Stimulated activated naive B cell treated with anti-CD40 and anti-IgM and Interleukin-4, amounts not matched to agents 10 μg/mL and 1 μg/mL and 100 μg/mL, for 72 hours (primary cell): ENCODE measurements at places on chromosomes 7 and 10.

- H3K27me3 ChIP-seq: no peaks in the 10 kb centered on the region
- H3K36me3 ChIP-seq: no peaks in the 10 kb centered on the region
- no peaks in the 10 kb centered on the region for H3K4me1 ChIP-seq
- H3K27ac ChIP-seq: no peak overlapping the region
- no peak overlapping the region for H3K4me3 ChIP-seq
- DNase-seq: no peak
Measured at GRCh38 chr10:66639371-66639770, 286.5 kb upstream of the LRRTM3 start.

- H3K27ac ChIP-seq: no peak overlapping the region
- no peaks in the 10 kb centered on the region for H3K36me3 ChIP-seq
- no peak for DNase-seq
- no peak overlapping the region for H3K4me3 ChIP-seq
- H3K27me3 ChIP-seq: no peaks in the 10 kb centered on the region
Measured at GRCh38 chr10:43372765-43373361, 1.4 kb downstream of the FXYD4 start.

DNA sequence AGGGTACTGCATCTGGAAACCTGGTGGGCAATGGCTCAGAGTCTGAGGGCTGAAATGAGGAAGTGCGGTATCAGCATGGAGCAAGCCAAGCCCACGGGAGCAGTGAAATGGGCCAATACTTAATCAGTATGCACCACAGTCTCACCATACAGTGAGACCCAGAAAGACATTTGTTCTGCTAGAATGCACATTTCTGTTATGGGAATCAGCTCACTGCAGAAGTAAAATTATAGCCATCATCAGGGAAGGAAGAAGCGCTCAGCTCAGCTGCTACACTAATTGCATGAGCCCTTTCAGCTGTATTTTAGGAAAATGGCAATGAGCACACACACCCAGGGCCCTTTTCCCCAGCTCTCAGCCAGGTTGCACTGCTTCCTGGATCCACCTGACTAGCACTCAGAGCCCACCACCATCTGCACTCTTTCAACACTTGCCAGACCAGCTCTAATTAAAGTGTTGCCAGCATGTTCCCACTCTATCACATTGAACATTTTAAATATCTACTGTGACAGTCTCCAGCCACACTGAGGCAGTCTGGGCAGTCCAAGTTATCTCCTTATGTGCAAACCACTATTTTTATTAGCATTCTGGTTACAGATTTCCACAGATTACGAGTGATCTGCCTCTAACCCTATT, 44.2 kb upstream of the PIK3AP1 start:
- H3K27me3 ChIP-seq: no peaks in the 10 kb centered on the region
- H3K4me1 ChIP-seq: peaks cover 48% of the 10 kb centered on the region
- no peaks in the 10 kb centered on the region for H3K36me3 ChIP-seq
- peak overlapping the region; percentile 6 for H3K4me3 ChIP-seq

DNA sequence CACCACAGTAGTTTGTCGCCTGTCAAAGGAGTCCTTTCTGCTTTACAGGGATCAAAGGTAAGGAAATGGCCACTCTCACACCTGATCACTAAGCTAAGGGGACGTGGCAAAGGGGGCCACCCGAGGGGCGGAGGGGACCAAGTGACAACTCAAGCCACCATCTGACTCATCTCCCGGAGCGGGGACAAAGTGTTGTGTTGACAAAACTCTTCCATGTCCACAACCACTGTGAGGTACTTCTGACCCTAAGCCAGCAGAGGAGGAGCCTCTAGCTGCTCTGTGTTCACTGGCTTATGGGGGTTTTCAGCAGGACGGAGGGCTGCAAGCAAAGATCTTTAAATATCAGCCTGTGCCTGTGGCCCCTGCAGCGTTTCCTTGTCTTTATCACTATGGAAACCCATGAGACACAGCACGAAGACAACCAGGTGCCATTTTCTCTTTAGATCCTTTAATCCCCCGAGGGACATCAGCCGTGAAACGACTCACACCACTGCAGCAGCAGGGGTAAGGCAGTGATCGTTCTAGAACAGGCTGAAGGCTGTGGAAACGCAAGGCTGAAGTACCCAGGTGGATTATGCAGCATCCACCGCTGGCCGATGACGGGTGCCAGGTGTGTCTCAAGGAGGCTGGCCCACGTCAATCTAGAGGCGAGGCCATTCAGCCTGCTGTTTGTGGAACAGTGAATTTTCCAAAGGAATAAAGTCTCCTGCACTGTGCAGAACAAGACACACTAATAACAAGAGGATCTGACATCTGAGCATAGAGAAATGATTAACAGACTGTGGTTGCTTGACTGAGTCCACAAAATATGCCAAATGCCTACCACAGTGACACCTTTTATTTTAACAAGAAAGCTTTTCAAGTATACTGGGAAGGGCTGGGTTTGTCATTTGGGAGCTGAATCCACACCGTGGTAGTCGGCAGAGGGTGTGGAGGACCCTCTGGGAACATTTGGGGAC, 26.6 kb upstream of the DDC start:
- H3K27ac ChIP-seq: no peak overlapping the region
- no peak overlapping the region for H3K4me3 ChIP-seq
- DNase-seq: no peak
- H3K27me3 ChIP-seq: peaks cover 17% of the 10 kb centered on the region
- no peaks in the 10 kb centered on the region for H3K4me1 ChIP-seq

DNA sequence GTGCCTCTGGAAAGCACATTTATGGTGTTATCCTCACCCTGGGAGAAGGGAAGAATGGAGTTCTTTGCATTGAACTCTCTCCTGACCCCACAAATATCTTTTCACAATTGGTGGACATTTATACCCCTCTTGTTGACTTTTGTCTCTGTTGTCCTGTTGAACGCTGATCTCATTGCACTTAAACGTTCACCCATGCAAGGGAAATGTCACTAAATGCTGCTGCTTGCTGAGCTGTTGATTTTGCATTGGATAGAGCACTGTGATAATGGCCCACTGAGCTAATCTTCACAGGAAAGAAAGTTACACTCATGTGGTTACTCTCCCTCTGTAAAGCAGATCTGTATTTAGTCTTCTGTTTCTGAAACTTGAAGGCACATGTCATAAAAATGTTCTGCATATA, 133.4 kb downstream of the FZD1 start:
- no peak overlapping the region for H3K4me3 ChIP-seq
- no peak overlapping the region for H3K27ac ChIP-seq
- H3K27me3 ChIP-seq: no peaks in the 10 kb centered on the region
- DNase-seq: no peak
- no peaks in the 10 kb centered on the region for H3K36me3 ChIP-seq

DNA sequence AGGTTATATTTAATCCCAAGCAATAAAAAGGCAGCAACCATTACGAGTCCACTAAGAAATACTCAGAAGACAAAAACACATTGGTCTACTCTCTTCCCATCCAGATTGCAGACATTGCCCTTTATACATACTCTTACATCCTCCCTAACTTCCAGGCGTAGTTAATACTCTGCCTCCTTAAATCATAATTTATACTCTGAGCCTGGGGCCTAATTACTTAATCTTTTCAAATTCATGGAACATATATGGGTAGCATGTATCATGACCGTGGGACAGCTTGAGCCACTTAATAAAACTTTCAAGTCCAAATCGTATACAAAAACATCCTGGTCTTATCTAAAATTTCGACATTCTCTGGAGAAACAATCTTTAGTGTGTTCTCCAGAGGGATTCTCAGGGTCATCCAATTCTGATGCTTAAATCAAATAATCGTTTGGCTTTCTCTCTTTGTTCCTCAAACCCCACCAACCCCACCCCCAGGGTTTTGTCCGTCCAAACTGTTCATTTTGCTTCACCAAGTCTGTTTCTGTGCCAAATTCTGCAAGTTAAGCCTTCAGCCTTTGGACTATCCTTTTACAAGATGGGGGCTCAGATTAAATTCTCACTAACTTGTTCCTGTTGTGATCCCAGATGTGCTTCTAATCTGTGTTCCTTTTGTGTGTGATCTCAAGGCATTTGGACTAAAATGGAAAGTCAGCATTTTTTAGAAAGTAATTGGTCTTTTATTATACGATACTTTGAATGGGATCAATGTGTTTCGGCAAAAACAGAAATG, 86.4 kb downstream of the ADAM12 start:
- no peak overlapping the region for H3K27ac ChIP-seq
- H3K36me3 ChIP-seq: no peaks in the 10 kb centered on the region
- no peaks in the 10 kb centered on the region for H3K4me1 ChIP-seq
- no peak overlapping the region for H3K4me3 ChIP-seq

GRCh38 chr10:95520617-95521016, 40.6 kb downstream of the SORBS1 start:
- DNase-seq: no peak
- H3K27ac ChIP-seq: no peak overlapping the region
- peaks cover 2% of the 10 kb centered on the region for H3K4me1 ChIP-seq
- H3K27me3 ChIP-seq: peaks cover 9% of the 10 kb centered on the region

GRCh38 chr10:97138174-97138573, 47.6 kb downstream of the SLIT1 start:
- peaks cover 21% of the 10 kb centered on the region for H3K27me3 ChIP-seq
- no peaks in the 10 kb centered on the region for H3K36me3 ChIP-seq
- no peak for DNase-seq
- H3K4me1 ChIP-seq: no peaks in the 10 kb centered on the region
- H3K27ac ChIP-seq: no peak overlapping the region
- H3K4me3 ChIP-seq: no peak overlapping the region

DNA sequence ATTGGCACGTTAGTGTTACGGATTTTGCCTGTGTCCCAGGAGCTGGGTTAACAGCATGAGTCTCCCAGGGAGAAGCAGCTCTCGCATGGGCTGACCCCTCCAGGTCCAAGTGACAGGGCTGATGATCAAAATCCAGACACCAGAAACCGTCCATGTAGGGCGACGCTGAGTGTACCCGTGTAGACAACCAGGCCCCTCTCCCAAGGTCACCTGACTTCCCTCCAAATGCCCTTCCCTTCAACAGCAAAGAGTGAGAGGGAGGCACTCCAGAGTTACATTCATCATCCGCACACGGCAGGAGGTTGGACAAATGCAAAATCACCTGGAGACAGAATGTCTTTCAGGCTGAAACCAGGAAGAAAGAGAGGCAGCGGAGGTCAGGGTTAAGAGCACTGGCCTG, 14.9 kb upstream of the HSPA12A start:
- no peak overlapping the region for H3K27ac ChIP-seq
- H3K36me3 ChIP-seq: no peaks in the 10 kb centered on the region
- H3K4me3 ChIP-seq: no peak overlapping the region

GRCh38 chr7:140551355-140552239, 72.3 kb upstream of the MKRN1 start:
- H3K27ac ChIP-seq: no peak overlapping the region
- no peaks in the 10 kb centered on the region for H3K4me1 ChIP-seq
- H3K36me3 ChIP-seq: no peaks in the 10 kb centered on the region
- H3K4me3 ChIP-seq: no peak overlapping the region
- DNase-seq: no peak
- H3K27me3 ChIP-seq: no peaks in the 10 kb centered on the region

DNA sequence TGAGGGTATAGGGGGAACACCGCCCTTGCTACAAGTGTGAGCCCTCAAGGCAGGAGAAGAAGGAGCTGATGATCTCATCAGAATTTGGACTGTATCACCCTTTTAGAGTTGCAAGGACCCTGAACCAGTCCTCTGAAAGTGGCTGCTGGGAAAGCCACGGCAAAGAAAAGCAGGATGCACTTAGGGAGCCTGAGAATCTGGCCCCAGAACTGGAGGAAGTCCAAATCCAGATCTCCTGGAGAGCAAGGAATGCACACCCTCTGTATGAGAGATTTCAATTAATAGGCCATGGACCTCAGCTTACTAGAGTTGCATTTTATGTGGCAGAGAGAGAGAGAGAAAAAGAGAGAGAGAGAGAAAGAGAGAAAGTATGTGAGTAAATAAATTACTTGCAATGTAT, 662.9 kb downstream of the CCSER2 start:
- H3K4me1 ChIP-seq: no peaks in the 10 kb centered on the region
- DNase-seq: no peak
- H3K4me3 ChIP-seq: no peak overlapping the region
- H3K27ac ChIP-seq: no peak overlapping the region
- no peaks in the 10 kb centered on the region for H3K36me3 ChIP-seq

- no peaks in the 10 kb centered on the region for H3K36me3 ChIP-seq
- no peak overlapping the region for H3K4me3 ChIP-seq
- no peaks in the 10 kb centered on the region for H3K4me1 ChIP-seq
- no peak overlapping the region for H3K27ac ChIP-seq
Measured at GRCh38 chr10:58743466-58744115, 230.9 kb downstream of the BICC1 start.

- no peak overlapping the region for H3K27ac ChIP-seq
- no peak overlapping the region for H3K4me3 ChIP-seq
- H3K4me1 ChIP-seq: no peaks in the 10 kb centered on the region
- DNase-seq: no peak
Measured at GRCh38 chr10:8767591-8767990, 713.1 kb downstream of the GATA3 start.

DNA sequence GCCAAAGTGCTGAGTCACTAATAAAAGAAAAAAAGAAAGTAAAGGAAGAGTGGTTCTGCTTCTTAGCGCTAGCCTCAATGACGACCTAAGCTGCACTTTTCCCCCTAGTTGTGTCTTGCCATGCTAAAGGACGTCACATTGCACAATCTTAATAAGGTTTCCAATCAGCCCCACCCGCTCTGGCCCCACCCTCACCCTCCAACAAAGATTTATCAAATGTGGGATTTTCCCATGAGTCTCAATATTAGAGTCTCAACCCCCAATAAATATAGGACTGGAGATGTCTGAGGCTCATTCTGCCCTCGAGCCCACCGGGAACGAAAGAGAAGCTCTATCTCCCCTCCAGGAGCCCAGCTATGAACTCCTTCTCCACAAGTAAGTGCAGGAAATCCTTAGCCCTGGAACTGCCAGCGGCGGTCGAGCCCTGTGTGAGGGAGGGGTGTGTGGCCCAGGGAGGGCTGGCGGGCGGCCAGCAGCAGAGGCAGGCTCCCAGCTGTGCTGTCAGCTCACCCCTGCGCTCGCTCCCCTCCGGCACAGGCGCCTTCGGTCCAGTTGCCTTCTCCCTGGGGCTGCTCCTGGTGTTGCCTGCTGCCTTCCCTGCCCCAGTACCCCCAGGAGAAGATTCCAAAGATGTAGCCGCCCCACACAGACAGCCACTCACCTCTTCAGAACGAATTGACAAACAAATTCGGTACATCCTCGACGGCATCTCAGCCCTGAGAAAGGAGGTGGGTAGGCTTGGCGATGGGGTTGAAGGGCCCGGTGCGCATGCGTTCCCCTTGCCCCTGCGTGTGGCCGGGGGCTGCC, at the start of gene IL6:
IL6 (plus strand) TSS at position 294 of the 807 bp plus-strand sequence; CDS start at position 357, 63 bp downstream.
- no peaks in the 10 kb centered on the region for H3K27me3 ChIP-seq
- DNase-seq: peak; percentile 46
- H3K27ac ChIP-seq: peak within 1 kb of the TSS; percentile 89
- peaks cover 12% of the 10 kb centered on the region for H3K36me3 ChIP-seq
- peaks cover 50% of the 10 kb centered on the region for H3K4me1 ChIP-seq

- H3K4me1 ChIP-seq: no peaks in the 10 kb centered on the region
- no peak for DNase-seq
- H3K4me3 ChIP-seq: no peak overlapping the region
- no peaks in the 10 kb centered on the region for H3K36me3 ChIP-seq
- H3K27ac ChIP-seq: no peak overlapping the region
- H3K27me3 ChIP-seq: no peaks in the 10 kb centered on the region
Measured at GRCh38 chr7:33750177-33750576, 155.2 kb upstream of the BMPER start.
